ENCODE measurements at places on chromosomes 1 and 21.
A peak's percentile ranks its signal among the peaks of the same experiment; 100 is the strongest.

- no peak for DNase-seq
Observed at GRCh38 chr1:7938070-7938469, 2.6 kb downstream of the TNFRSF9 start.

DNA sequence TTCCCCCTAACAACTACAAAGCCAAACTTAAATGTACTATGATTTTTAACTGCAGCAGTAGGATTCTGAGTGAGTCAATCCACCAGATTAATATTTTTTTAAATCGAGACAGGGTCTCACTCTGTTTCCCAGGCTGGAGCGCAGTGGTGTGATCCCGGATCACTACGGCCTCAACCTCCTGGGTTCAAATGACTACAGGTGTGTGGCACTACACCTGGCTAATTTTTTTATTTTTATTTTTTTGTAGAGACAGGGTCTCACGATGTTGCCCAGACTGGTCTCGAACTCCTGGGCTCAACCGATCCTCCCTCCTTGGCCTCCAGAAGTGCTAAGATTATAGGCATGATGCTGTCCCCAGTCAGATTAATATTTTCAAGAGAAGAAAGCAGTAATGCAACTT, 88.1 kb downstream of the SLC45A1 start:
- DNase-seq: no peak

DNA sequence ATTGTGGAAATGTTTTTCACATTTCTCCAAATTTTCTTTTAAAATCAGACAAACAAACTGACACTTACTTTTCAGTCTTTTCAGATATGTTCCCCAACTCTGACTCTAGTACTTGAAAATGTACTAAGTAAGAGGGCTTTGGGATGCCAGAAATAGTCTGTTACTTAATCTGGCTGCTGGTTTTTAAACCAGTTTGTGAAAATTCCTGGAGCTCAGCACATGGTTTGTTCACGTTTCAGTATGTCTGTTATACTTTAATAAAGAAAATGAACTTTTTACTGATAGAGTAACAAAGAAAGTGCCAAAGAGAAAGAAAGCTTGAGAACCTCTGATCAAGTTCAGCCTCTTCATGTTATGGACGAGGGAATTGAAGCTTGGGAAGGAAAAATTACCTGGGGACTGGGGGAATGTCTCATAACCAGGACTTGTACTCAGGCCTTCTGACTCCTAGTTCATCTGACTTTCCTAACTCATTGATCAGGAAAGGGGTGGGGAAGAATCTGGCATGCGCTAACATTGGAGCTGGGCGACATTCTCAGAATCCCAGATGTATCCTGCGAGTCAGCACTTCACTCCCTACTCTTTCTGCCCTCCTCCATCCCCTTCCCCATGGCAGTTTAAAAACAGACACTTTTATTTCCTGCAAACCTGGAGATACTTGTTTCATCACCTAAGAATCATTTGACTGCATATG, 30.8 kb upstream of the DNAJC6 start:
- DNase-seq: no peak

- no peak for DNase-seq
Observed at GRCh38 chr1:219555031-219555692, 57.7 kb downstream of the ZC3H11B start.

DNA sequence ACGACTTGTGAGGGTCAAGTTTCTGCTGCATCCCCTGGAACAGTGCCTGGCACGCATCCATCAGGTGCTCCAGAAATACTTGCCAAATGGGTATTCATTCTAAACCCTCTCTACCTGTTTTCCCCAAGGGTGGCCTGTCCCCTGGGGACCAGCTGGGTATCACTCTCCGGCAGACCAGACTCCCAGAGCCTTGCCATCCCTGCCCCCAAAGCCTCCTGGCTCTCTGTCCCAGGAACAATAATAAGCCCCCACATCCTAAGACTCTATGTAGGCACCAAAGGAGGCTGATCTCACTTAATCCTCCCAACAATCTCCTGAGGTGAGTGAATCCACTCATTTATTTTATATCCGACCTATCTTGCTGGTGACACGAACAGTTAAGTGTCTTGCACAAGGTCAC, 96.7 kb downstream of the MRPL37 start:
- DNase-seq: no peak

DNA sequence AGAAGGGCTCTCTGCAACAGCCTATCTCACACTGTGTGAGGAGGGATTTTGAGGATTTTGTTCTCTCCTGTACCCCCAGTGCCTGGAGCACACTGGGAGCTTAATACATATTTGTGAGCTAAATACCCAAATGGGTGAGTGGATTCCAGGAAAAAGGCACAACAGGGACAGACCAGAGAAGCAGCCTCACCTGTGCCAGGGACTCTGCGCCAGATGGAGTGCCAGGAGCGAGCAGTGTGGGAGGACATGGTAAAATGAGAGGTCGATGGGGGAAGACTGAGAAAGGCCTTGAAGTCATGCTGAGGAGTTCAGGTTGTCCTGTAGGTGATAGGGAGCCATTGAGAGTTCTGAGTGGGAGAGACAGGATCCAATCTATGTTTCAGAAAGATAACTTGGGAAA, 11.0 kb upstream of the KCNA2 start:
- no peak for DNase-seq

GRCh38 chr21:15625363-15625762, 104.4 kb upstream of the USP25 start:
- DNase-seq: no peak

DNA sequence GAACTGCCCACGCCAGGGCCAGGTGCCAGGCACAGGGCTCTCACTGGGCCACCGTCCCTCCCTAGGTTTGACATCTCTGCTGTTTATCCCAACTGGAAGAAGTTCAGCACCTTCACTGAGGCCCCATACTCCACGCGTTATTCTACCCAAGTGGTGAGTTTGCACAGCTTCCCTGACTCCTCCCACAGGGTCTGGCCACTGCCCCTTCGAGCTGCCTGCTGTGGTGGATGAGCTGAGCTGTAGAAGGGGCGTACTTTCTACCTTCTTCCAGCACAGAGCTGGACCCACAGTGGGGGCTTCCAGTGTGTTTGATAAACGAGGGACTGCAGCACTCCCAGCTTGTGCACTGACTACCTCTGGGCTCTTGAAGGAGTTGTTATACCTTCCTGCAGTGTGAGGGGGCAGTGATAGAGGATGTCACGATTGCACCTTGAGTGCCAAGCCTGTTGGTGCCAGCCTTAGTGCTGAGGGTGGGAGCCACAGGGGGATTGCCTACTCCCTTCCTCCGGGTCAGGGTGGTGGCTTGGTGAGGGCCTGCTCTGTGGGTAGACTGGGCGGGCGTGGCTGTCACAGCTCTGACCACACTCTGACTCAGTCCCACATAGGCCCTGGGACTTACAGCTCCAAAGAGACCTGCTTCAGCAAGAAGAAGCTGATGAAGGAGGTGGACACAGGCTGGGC, 5.9 kb upstream of the TTC22 start:
- DNase-seq: peak; percentile 21

DNA sequence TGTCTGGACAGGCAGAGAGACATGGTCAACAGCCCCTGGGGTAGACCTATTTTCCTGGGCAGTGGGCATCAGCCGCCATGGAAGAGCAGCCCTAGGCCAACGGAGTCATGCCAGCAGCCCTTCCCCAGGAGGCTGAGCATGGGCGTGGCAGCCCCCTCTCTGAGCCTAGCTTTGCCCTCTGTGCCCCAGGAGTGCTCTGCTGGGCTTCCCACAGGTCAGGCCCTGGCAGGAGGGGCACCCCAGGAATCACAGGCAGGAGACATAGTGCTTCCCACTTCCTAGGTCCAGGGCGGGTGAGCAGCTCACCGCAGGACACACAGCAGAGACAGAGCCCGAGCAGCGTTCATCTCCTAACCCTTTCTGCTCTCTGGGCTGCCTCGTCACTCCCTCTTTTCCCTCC, 132.8 kb downstream of the GLIS1 start:
- DNase-seq: no peak

DNA sequence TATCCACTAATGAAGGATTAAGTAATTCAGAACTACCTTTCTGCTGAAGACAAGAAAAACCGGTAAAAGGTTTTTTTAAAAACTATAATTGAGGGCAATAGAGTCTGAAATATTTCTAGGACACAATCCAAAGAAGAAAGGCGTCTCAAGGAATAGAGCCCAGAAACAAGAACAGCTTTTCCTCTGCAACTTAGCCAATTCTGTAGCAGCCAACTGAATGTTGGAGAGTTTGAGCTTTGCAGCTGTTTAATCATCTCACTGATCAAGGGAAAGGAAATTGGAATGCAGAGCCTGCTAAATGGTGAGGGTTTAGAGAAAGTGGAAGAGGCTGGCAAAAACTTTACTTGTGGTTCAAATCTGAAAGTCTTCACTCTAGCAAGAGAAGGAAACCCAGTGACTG, 818.9 kb downstream of the KCNT2 start:
- no peak for DNase-seq

Measured in activated gamma-delta T cell treated with anti-CD3 and anti-CD28 coated beads, Interleukin-2, amount 50 U/mL, for 16 hours (primary cell).